ENCODE measurements at places on chromosomes 4 and X.

DNA sequence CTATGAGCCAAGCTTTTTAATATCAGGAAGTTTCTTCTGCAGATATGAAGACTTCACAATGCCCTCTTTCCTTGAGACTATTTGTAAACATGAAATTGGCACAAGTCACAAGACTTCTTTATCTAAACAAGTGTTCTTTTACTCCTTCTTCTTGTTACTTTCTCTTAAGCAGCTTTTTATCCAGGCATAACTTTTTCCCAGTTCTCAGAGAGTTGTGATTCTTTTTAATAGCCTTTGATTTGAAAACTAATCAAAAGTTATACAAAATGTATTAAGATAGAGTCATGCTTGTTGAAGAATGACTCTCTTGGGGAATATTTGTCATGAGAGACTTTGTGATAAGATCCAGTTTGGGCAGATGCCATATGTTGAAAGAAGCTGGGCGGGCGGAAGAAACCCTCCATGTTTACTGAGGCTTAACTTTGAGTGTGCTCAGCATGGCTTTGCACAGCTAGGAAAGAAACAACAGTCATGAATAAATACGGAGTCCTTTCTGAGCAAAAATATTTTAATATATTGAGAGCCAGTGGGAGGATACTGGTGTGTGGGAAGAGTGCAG is 39.3 kb downstream of the SYTL5 start:
- DNase-seq, result no peak

- no peak for DNase-seq
Measured at GRCh38 chr4:81460191-81460701, 11.5 kb downstream of the RASGEF1B start.

- DNase-seq, result no peak
Measured at GRCh38 chrX:150842198-150842685, 56.2 kb downstream of the CD99L2 start.

DNA sequence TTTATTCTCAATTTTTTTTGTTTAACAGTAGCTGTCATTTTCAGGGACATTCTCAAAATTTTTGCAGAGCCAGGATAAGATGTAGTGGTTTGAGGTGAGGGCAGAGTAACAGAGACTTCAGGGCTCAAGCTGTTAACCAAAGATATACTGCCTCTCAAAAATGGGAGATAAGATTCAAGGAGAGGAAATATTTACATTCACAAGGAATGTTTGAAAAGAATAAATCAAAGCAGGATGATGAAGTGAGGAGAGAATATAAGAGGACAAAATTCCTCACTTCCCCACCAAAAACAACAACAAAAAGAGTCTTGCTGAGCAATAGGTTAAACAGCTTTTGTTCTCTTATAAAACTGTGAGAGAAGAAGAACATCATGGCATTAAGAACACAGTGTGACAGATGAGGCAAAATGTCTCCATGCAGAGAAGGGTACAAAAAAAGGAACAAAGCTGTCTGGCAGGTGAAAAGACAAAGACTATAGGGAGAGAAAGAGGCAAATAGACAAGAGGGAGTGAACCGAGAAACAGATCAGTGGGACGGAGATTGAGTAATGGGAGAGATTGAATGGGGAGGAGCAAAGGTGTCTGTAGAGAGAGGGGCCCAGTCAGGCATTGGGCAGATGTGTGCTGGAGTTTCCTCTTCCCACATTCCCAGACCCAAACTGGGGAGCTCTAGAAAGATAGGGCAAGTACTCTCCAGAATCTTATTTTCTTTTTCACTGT is 106.1 kb upstream of the TMEM150C start:
- DNase-seq, result no peak

DNA sequence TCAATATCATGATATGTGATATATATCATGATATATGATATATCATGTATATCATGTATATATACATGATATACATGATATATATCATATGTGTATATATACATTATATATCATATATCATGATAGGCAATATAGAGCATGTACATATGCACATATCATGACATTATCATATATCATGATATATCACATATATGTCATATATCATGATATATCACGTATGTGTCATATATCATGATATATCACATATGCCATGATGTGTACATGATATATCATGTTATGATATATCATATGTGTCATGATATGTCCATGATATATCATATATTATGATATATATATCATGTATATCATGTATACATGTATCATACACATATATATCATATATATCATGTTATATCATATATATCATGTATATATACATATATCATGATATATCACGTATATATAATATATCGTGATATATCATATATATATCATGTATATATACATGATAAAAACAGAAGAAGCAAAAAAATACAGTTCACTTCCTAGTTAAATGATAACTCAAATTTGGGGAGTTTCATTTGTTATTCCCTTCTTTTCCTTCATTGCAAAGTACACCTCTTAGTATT is 670.1 kb upstream of the EPHA5 start:
- no peak for DNase-seq

GRCh38 chr4:165464376-165464775 is 85.6 kb downstream of the CPE start:
- no peak for DNase-seq

- no peak for DNase-seq
Measured at GRCh38 chr4:102663073-102663472, 97.7 kb downstream of the MANBA start.

Data from activated naive CD8-positive, alpha-beta T cell treated with anti-CD3 and anti-CD28 coated beads, Interleukin-2, amount 10 ng/mL, durations not matched to agents 7 days and 5 days (primary cell).